ENCODE measurements at places on chromosomes 2 and 18.

- DNase-seq, result no peak
Measured at GRCh38 chr2:50963734-50964133, 68.2 kb downstream of the NRXN1 start.

- DNase-seq, result no peak
Measured at GRCh38 chr18:36392164-36392978, 94.9 kb downstream of the FHOD3 start.

DNA sequence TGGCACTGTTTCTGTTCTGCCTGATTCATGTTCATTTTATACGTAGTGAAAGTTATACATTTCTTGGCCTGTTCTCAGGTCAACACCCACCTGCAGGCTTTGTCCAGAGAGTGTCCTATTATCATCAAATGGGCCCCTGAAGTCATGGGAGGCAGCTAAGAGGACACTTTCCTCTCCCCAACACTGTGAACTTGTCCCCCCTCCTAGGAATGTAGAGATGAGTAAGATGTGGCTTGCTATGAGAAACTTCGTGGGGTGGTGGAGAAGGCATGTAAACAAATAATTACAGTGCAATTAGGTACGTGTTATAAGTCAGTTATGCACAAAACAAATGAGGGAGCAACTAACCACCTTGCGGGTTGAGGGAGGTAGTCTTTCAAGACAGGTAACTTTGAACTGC is 57.9 kb downstream of the COL4A3 start:
- no peak for DNase-seq

- no peak for DNase-seq
Measured at GRCh38 chr18:23057096-23057495, 78.2 kb upstream of the CABLES1 start.

DNA sequence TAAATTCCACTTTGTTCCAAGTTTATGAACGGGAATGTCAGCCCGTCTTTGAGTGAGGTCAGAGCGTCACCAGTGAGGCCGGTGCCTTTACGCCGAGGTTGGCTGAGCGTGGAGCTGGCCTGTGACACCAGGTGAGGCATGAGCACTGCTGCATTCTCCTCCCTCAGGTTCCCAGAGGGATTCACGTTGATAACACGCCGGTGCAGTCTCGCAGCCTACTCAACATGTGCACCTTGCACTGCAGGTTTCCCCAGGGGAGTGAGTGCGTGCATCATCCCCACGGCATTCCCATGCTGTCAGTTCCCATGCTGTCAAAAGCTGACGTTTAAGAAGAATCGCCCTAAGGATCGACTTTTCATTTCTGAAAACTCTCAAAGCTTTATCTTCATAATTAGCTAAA is 213.3 kb downstream of the LDLRAD4 start:
- no peak for DNase-seq

DNA sequence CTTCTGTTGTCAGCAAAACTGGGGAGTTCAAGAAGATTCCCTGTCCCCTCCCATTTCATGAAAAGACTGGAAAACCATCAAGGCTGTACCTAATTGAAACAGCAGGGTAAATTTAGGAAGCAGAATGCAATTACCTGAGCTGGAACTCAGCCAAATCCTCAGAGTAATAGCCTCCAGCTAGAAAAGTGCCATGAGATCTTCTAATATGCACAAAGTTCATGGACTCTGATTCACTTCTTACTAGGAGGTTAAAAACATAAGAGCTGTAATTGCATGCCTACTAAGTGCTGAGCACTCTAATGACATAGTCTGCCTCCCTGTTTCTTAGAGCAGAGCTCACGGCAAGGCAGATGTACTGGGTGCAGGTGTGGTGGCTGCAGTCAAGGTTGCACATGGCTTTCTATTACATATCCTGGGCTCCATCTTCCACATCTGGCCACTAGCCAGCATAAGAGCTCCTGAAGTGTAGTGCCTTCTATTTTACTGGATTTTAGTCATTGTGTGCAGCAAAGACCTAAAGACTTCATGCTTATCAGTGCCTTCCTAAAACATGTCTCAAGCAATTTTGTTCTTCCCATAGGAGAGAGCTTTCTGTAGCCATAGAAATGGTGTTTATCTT is 341.7 kb downstream of the PTPRM start:
- no peak for DNase-seq

DNA sequence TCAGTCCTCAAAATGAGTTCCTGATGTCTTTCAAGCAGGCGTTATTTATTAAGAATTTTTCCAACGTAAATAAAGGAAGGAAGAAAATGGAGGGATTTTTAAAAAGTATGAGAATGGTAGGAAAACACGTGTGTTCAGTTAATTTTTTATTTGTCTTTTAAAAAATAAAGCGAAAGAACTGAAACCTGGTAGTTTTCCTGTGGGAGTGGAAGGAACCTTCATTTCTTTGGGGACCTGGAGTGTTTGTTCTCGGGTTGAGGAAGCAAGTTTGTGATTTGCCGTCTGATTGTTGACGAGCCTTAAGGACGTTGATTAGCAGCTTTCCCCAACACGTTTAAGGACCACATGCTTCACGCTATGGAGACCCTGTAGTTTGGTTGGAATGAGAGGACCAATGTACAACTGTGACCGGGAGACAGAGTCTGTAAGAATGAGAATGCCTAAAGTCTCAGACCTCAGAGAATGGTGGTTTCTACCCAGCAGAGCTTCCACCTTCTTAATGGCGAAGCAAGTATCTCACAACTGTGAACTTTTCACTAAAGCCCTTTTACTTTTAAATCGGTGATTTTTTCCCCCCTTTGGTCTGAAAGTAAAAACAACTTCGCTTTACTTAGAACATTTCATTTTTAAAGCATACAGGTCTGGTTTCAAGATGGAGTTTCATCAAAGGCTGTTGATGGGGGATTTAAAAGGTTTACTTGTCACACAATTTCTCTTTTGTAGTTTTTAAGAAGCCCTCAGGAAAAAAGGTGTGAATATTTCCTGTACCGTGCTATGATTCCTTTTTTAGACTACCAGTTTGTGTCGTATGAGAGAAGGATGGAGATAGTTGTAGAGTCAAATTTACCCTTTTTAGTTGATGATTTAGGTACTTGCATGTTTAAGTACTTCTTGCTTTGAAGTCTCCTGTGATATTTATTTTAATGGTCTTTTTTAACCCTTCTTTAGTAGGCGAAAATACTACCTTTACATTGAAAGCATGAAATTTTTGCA is 1.4 kb downstream of the TTC39C start:
- no peak for DNase-seq

- no peak for DNase-seq
Measured at GRCh38 chr2:237143118-237143517, 57.4 kb downstream of the COPS8 start.

DNA sequence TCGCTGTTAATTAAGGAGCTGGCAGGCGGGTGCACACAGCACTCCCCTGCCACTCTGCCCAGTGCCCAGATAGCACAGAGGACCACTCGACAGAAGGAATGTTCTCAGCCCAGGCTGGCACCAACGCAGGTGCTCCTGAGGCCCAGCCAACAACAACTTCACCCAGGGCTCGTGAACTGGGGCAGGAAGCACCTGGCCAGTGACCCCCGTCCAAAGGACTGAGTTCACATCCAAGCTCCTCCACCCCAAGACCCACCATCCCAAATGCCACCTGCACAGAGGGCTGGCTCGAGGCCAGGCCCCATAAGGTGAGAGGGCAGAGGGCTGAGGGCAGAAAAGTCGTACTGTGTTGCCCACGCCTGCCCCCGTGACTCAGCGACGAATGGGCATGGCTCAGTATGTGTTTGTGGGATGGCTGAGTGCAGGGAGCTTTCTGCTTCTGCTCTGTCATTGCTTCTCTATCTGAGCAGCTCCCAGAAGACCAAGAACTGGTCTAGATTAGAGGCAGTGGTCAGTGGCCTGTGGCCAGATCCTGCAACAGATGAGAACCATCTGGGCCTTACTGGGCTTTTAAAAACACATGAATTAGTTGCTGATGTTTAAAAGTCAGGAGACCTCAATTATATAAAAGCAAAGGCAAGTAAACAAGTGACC is 68.4 kb downstream of the POLR1A start:
- DNase-seq, result peak; percentile 96

DNA sequence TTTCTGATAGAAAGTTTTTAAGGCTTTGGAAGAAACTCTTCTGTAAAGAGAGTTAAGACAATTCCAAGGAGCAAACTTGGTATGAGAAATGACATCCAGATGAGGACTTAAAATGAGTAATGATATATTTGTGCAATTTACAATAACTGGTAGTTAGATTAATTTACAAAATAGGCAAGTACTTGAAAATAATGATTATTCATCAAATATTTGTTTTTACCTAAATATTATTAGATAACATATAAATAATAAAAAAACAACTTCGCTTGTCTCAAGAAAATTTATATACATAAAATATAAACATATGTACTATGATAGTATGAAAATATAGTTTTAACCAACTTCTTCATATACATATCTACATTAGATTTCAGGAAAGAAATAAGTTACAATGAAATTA is 478.5 kb downstream of the TRIB2 start:
- DNase-seq, result no peak

GRCh38 chr2:207288628-207289027 is 122.9 kb upstream of the KLF7 start:
- DNase-seq, result no peak

DNA sequence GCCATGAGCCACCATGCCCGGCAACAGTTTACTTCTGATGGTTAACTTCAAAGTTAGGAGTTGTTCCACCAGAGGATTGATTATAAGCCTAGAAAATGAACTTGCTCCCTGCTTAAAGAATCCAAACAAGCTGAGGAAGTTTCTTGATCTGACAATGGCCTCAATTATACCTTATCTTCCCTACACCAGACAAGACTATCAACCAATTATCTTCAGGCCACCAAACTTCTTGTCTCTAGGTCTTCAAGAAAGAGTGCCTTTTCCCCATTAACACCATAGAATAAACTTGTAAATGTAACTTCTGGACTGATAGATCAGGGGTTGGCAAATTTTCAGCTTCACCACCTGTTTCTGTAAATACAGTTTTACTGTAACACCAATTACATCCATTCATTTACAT is 15.0 kb downstream of the ZC3H8 start:
- no peak for DNase-seq

- DNase-seq, result no peak
Measured at GRCh38 chr2:136164280-136164776, 46.4 kb upstream of the CXCR4 start.

- DNase-seq, result no peak
Measured at GRCh38 chr2:45625824-45626223, 14.8 kb upstream of the SRBD1 start.

- no peak for DNase-seq
Measured at GRCh38 chr2:168458139-168458538, 2.1 kb downstream of the CERS6 start.

GRCh38 chr2:188051706-188052105 is 240.0 kb upstream of the GULP1 start:
- no peak for DNase-seq

DNA sequence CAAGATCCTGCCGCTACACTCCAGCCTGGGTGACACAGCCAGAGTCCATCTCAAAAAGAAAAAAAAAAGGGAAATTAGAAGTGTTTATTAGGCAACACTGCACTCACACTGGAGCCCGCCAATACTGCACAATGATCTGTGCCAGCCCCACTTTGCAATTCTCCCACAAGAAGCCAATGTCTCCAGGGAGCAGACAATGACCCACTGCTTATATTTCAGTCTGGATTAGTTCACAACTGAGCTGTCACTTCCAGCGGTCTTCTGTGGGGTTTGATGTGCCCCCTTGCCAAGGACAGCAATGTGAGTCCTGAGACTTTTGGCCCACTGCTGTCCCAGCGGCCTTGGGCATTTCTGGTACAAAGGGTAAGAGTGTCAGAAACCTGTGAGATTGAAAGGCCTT is 85.6 kb upstream of the PPM1B start:
- no peak for DNase-seq

GRCh38 chr2:57549642-57550102 is 496.9 kb upstream of the VRK2 start:
- no peak for DNase-seq

- DNase-seq, result no peak
Measured at GRCh38 chr2:20216130-20217025, 8.6 kb downstream of the SDC1 start.

GRCh38 chr2:2590141-2590540 is 259.1 kb upstream of the MYT1L start:
- DNase-seq, result no peak

GRCh38 chr18:61607867-61608266 is 274.6 kb downstream of the CDH20 start:
- DNase-seq, result no peak

DNA sequence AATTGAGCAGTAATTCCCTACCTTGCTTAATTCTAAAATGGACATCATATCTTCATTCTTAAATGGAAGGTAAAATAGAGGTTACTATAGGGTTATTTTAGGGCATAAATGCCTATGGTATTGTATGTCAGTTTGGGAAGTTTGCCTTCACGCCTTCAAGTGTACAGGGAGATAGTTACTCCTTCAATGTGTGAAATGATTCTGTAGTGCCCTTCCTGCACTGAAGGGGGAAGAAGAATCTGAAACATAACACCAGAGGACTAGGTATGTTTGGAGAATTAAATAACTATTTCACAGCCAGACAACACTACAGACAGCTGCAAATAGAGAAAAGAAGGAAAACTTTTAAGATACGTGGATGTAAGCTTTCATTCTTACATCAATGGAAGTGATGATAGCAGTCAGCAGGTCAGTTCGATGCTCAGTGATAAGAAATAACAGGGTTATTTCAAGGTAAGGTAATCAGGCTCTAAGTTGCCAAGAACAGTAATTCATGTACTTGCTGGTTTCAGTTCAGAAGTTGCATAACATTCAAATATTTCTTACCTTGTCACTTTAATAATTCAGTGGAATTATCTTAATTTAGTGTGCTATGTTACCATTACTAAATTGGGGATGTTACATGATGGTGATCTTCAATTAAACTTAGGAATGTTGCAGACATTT is 4.0 kb downstream of the PKP4 start:
- DNase-seq, result peak; percentile 12

DNA sequence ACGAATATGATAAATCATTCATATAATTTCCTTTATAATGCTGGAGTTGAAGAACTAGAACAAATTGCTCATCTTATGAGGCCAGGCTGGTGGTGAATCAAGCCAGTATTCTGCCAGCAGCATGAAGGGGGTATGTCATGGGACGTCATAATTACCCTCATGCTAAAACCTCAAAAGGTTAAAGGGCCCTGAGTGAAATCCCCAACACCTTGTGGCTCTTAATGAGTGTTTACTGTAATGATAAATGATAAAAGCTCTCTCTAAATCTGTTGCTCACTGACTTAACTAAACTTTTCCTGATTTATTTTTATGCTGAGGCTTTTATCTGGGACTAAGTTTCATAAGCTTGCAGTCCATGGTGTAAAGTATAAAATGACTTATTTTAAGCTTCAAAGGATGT is 18.3 kb upstream of the NEDD4L start:
- no peak for DNase-seq
